Articular chondrocyte of knee joint (primary cell): ENCODE measurements at places on chromosomes 3 and 15. TPM values are rescaled to one million over a fixed set of nuclear protein-coding genes. Genes with fewer than 3 reads are reported as not detected.

The NRROS gene
- total RNA-seq: 1.4 and 1.5 TPM in 2 replicates

The VIPR1 gene
- total RNA-seq: not detected in 2 replicates

The NTRK3 gene
- total RNA-seq: 0.11 and 0.13 TPM in 2 replicates

The MORF4L1 gene
- total RNA-seq: 424 and 468 TPM in 2 replicates

The IDH3A gene
- 38.9 and 54.4 TPM in 2 replicates for total RNA-seq

The C3orf22 gene
- not detected in 2 replicates for total RNA-seq

The TM4SF18 gene
- total RNA-seq: 0.65 and 0.86 TPM in 2 replicates

The ADCY5 gene
- total RNA-seq: 1.4 and 1.6 TPM in 2 replicates

The ZNF660 gene
- total RNA-seq: 3.2 and 6.1 TPM in 2 replicates

The EEFSEC gene
- total RNA-seq: 4.5 and 6.0 TPM in 2 replicates

The ATP10A gene
- total RNA-seq: 28.4 and 35.3 TPM in 2 replicates

The ERICH6 gene
- 0.39 TPM in 1 of 2 replicates, not detected in the other for total RNA-seq

The CCR8 gene
- total RNA-seq: not detected in 2 replicates

The GJD2 gene
- total RNA-seq: not detected in 2 replicates

The OR5H2 gene
- total RNA-seq: not detected in 2 replicates

The EBLN2 gene
- total RNA-seq: 6.7 and 6.8 TPM in 2 replicates

The IL16 gene
- 8.1 and 12.1 TPM in 2 replicates for total RNA-seq

The PXK gene
- 67.8 and 69.4 TPM in 2 replicates for total RNA-seq

The IMPDH2 gene
- total RNA-seq: 245 and 354 TPM in 2 replicates

The ZNF662 gene
- 5.2 and 8.5 TPM in 2 replicates for total RNA-seq

The CFAP100 gene
- not detected in 2 replicates for total RNA-seq

The MUC20 gene
- 1.4 and 1.6 TPM in 2 replicates for total RNA-seq

The NLGN1 gene
- 28.4 and 33.8 TPM in 2 replicates for total RNA-seq

The KLHL24 gene
- total RNA-seq: 71.1 and 79.6 TPM in 2 replicates

The TF gene
- 0.43 and 0.52 TPM in 2 replicates for total RNA-seq

The C3orf38 gene
- 40.6 and 48.9 TPM in 2 replicates for total RNA-seq

The CDHR4 gene
- 0.13 TPM in 1 of 2 replicates, not detected in the other for total RNA-seq

The FHIT gene
- total RNA-seq: 3.7 and 5.4 TPM in 2 replicates

The LSAMP gene
- 3.2 and 6.5 TPM in 2 replicates for total RNA-seq

The HRG gene
- total RNA-seq: not detected in 2 replicates

The BOC gene
- total RNA-seq: 29.1 and 31.9 TPM in 2 replicates

The ITIH1 gene
- total RNA-seq: not detected in 2 replicates

The SLC22A13 gene
- 0.86 and 1.0 TPM in 2 replicates for total RNA-seq

The KIF15 gene
- total RNA-seq: 4.1 and 8.4 TPM in 2 replicates

The SLC38A3 gene
- 0.11 and 0.39 TPM in 2 replicates for total RNA-seq

The EFCAB12 gene
- 0.13 and 0.22 TPM in 2 replicates for total RNA-seq

The LRRC31 gene
- total RNA-seq: not detected in 2 replicates

The ZNF774 gene
- 1.8 and 2.8 TPM in 2 replicates for total RNA-seq

The CIP2A gene
- 13.1 and 17.2 TPM in 2 replicates for total RNA-seq

The GOLGA8G gene
- 0.11 TPM in 1 of 2 replicates, not detected in the other for total RNA-seq

The SLC6A11 gene
- not detected in 2 replicates for total RNA-seq

The LMOD3 gene
- 0.22 and 0.39 TPM in 2 replicates for total RNA-seq

The DLL4 gene
- 0.11 TPM in 1 of 2 replicates, not detected in the other for total RNA-seq

The VEPH1 gene
- total RNA-seq: 22.5 and 55.6 TPM in 2 replicates

The BNC1 gene
- 6.1 and 7.0 TPM in 2 replicates for total RNA-seq

The CLDN1 gene
- 0.26 and 2.7 TPM in 2 replicates for total RNA-seq

The SEMA5B gene
- 0.13 and 0.32 TPM in 2 replicates for total RNA-seq

The SLC51A gene
- total RNA-seq: not detected in 2 replicates

The NT5DC2 gene
- 31.9 and 41.2 TPM in 2 replicates for total RNA-seq

The TIMP4 gene
- total RNA-seq: 12.2 and 17.6 TPM in 2 replicates
